ENCODE measurements at places on chromosomes 1 and 21.

- no peak for DNase-seq
These were observed 160.6 kb downstream of the LIPI start for GRCh38 chr21:14050121-14050520.

- DNase-seq, result no peak
These were observed 60.1 kb downstream of the PKN2 start for GRCh38 chr1:88744142-88744541.

- DNase-seq, result no peak
These were observed 7.7 kb downstream of the ITPKB start for GRCh38 chr1:226731257-226731893.

GRCh38 chr1:159968901-159969300 is 14.9 kb upstream of the SLAMF9 start:
- no peak for DNase-seq

GRCh38 chr1:201947697-201948008 is 1.3 kb upstream of the LMOD1 start:
- DNase-seq, result no peak

DNA sequence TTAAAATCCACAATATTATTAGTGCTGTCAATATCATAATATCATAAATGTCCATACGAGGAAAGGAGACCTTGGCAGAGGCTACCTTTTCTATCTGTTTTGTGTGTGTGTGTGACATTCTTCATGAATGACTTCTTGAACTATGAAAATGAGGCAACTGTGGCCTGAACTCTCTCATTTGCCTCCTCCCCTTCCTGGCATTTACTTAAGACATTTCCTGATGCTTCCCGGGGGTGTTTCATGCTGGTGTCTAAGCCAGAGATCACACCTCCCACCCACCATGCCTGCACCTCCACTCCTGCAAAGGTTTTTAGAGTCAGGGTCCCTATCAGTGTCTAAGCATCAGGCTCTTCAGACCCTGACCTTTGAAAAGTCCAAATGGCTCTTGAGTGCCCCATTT is 420.9 kb downstream of the KIF26B start:
- DNase-seq, result no peak

DNA sequence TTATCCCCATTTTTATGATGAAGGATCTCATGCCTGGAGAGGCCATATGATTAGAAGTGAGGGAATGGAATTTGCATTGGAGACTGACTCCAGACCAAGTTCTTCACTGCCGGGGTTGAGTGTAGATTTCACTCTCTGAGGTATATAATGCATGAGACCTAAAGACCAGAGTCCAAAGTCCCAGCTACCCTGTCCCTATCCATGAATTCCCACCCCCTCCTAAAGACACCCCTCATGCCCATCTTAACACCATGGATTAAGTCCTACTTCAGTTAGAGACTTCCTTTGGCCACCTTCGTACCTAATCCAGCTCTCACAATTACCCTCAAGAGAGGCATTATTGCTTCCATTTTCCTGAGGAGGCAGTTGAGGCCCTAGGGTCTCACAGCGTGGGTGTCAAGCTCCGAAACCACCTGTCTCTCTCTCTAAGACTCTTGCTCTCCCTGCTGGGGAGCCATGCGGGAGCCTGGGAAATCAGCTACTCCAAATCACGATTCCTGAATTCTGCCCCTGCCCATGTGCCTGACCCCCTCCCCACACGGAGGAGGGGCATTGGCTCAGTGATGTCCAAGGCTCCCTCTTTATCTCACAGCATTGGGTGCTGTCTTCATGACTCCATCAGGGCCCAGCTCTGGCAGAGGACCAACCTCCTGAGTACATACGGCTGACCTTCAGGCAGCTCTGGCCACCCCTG is 11.7 kb upstream of the FOXO6 start:
- no peak for DNase-seq

DNA sequence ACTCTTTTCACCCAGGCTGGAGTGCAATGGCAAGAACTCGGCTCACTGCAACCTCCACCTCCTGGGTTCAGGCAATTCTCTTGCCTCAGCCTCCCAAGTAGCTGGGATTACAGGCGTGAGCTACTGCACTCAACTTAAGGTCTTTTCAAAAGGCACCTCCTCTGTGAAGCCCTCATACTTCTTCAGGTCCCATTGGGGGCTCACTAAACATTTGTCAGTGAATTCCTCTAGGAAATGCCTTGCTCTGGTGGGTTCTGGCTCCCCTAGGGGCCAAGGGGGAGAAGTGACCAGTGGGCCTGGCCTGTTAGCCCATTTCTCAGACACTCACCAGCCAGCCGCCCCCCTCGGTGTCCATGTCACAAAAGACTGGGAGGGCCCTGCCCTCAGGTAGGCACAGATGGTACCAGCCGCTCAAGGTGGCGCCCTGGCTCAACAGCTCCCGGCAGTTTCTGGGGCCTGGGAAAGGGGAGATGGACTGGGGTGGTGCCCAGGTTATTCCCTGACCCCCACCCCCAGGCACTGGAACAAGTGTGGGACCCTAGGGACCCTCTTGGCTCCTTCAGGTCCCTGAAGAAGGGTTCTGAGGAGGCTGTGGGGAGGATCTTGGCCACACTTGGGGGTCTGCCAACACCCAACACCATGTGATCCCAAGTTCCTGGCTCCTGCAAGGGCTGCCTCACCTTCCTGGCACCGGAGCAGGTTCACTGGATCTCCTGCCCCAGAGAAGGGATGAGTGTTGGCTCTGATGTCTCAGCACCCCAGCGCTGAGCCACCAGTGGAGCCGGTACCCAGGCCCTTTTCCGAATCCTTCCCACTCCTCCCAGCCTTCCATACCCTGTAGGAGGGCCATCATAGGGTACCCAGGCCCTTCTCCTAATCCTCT is 1.6 kb downstream of the FCN3 start:
- DNase-seq, result no peak

- no peak for DNase-seq
These were observed 53.2 kb downstream of the LACTBL1 start for GRCh38 chr1:22919341-22920025.

DNA sequence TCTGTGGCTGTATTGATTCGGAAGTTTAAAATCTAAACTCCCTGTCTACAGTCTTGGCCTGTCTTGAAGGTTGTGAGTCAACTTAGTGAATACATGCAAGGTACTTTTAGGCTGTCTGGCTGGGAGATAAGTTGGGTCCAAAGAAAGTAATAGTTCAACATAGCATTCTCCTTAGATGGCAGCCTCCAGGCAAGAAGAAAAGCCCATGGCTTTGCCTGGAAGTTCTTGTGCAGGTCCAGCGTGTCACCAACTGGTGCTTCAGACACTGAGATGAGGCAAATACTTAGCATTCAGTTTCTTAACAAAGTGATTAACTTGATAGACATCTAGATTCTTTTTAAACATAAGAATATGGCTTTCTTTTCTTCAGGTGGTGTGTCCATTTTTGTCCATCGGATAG is 328.2 kb downstream of the DISC1 start:
- no peak for DNase-seq
